ENCODE measurements at places on chromosomes 1 and 21. TPM values are rescaled to one million over a fixed set of nuclear protein-coding genes. Genes with fewer than 3 reads are reported as not detected.
A peak's percentile ranks its signal among the peaks of the same experiment; 100 is the strongest.

GRCh38 chr1:174726167-174726879 lies 273.4 kb upstream of the CACYBP start:
- H3K36me3 ChIP-seq = no peaks in the 10 kb centered on the region
- H3K27ac ChIP-seq = no peak overlapping the region
- DNase-seq = no peak
- no peaks in the 10 kb centered on the region for H3K27me3 ChIP-seq
- no peaks in the 10 kb centered on the region for H3K4me1 ChIP-seq

DNA sequence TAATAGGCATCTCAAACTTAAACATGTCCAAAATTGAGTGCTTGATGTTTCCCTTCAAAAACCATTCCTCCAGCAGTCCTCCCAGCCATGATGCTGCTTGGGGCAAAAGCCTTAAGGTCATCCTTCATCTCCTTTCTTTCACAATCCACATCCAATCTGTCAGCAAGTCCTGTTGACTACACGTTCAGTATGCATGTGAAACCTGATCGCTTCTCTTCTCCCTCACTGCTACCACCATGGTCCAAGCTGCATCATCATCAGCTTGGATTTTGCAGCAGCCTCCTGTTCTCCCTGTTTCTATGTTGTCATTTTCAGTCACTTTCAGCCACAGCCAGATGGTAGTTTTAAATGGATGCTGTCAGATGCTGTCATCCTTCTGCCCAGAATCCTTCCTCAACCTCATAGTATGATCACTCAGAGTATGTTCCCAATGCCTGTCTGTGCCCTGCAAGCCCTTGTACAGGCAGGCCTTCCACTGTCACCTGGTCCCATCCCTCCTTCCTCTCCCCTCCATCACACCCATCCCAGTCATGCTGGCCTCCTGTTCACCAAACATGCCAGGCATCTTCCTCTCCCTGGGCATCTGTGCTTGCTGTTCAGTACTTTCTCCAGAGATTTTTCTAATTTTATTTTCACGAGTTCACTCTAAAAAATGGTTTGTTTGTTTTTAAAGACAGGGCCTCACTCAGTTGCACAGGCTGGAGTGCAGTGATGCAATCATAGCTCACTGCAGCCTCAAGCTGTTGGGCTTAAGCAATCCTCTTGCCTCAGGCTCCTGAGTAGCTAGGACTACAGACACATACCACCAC lies 66.0 kb downstream of the SYDE2 start:
- DNase-seq = no peak
- no peaks in the 10 kb centered on the region for H3K36me3 ChIP-seq
- no peak overlapping the region for H3K27ac ChIP-seq
- no peak overlapping the region for H3K4me3 ChIP-seq
- no peaks in the 10 kb centered on the region for H3K27me3 ChIP-seq

GRCh38 chr1:169363046-169363730 lies 4.4 kb downstream of the NME7 start:
- H3K27me3 ChIP-seq = no peaks in the 10 kb centered on the region
- DNase-seq = no peak
- H3K27ac ChIP-seq = no peak overlapping the region

GRCh38 chr1:214859647-214860046 lies 222.9 kb upstream of the KCNK2 start:
- H3K27ac ChIP-seq = no peak overlapping the region
- H3K36me3 ChIP-seq = no peaks in the 10 kb centered on the region
- no peak for DNase-seq
- no peaks in the 10 kb centered on the region for H3K4me1 ChIP-seq
- H3K4me3 ChIP-seq = no peak overlapping the region

DNA sequence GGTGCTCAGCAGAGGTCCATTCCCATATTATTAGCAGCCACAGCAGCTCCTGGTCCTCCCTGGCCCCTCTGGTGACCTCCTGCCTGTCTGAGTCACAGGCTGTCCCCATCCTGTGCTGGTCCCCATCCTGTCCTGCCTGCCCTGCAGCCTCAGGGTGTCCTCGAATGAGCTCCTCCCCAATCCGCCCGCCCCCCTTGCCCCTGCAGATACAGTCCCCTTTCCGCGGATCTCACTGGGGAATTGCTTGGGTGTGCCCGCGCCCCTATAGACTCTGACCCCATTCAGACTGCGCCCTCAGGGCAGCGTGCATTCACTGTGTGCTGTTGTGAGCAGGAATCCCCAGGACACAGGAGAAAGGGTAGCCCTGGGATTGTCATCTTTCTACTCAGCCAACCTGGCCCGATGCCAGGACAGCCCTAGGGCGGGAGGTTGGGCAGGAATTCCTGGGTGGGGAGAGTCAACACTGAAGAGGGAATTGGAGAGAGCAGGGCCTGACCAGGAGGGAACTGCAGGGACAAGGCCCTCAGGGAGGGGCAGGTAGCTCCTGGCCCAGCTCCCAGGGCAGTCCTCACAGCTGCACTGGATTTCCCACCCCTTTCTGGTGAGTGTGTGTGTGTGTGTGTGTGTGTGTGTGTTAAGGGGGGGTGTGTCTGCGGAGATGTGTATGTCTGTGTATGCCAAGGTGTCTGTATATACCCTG lies 1.1 kb upstream of the GUCA2A start:
- H3K4me1 ChIP-seq = peaks cover 28% of the 10 kb centered on the region
- H3K36me3 ChIP-seq = no peaks in the 10 kb centered on the region
- DNase-seq = no peak
- no peak overlapping the region for H3K4me3 ChIP-seq
- H3K27me3 ChIP-seq = no peaks in the 10 kb centered on the region

- no peaks in the 10 kb centered on the region for H3K27me3 ChIP-seq
- H3K36me3 ChIP-seq = no peaks in the 10 kb centered on the region
- no peak overlapping the region for H3K27ac ChIP-seq
- DNase-seq = no peak
Measured at GRCh38 chr1:7579831-7580804, 191.0 kb upstream of the VAMP3 start.

DNA sequence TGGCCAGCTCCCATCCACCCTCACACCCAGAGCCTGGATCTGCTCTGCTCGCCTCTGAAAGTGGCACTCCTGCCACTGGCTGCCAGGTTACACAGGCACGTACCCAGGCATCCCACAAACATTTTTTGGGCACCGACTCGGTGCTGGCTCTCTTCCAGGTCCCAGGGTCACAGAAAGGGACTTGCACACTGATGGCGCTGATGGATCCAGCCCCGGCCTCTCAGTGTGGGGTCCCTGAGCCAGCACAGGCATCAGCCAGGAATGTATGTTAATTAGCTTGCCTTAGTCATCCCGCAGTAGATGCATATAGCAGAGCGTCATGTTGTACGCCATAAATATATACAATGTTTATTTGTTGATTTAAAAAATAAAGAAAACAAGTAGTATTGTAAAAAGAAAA lies 537.2 kb downstream of the NPHP4 start:
- H3K4me1 ChIP-seq = no peaks in the 10 kb centered on the region
- H3K36me3 ChIP-seq = no peaks in the 10 kb centered on the region
- H3K4me3 ChIP-seq = no peak overlapping the region
- no peak for DNase-seq
- H3K27me3 ChIP-seq = peaks cover 87% of the 10 kb centered on the region
- H3K27ac ChIP-seq = no peak overlapping the region

GRCh38 chr1:108897865-108898720 lies 21.3 kb downstream of the GPSM2 start:
- H3K4me3 ChIP-seq = no peak overlapping the region
- no peak for DNase-seq
- peaks cover 34% of the 10 kb centered on the region for H3K4me1 ChIP-seq
- H3K27me3 ChIP-seq = no peaks in the 10 kb centered on the region
- peaks cover 2% of the 10 kb centered on the region for H3K36me3 ChIP-seq
- peak overlapping the region; percentile 13 for H3K27ac ChIP-seq

- peaks cover 59% of the 10 kb centered on the region for H3K4me1 ChIP-seq
- peak overlapping the region; percentile 22 for H3K4me3 ChIP-seq
- peak overlapping the region; percentile 91 for H3K27ac ChIP-seq
- peak; percentile 53 for DNase-seq
- no peaks in the 10 kb centered on the region for H3K27me3 ChIP-seq
Measured at GRCh38 chr1:203289281-203289981, 15.9 kb upstream of the BTG2 start.

GRCh38 chr1:119276558-119276957 lies 92.0 kb upstream of the HAO2 start:
- DNase-seq = no peak
- no peaks in the 10 kb centered on the region for H3K36me3 ChIP-seq
- peaks cover 8% of the 10 kb centered on the region for H3K4me1 ChIP-seq
- H3K4me3 ChIP-seq = no peak overlapping the region
- peaks cover 3% of the 10 kb centered on the region for H3K27me3 ChIP-seq

- no peaks in the 10 kb centered on the region for H3K27me3 ChIP-seq
- peaks cover 27% of the 10 kb centered on the region for H3K4me1 ChIP-seq
- no peak for DNase-seq
Measured at GRCh38 chr1:225937048-225937968, 3.7 kb downstream of the LEFTY2 start.

DNA sequence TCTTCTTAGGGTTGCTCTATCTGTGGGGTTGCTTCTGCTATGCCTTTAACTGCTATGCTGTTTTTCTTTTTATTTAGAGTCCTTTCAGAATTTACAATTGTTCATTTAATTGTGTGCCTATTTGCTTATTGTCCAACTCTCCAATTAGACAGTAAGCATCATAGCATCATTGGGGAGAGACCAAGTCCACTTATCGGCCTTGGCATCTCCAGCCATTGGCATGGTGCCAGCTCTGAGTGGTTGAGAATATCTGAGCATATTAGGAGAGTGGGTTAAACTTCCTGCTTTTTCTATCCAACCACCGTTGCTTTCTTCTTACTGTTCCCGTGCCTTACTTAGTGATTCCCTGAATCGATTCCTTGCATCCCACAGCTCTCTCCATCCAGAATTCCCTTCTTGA lies 535.0 kb downstream of the AJAP1 start:
- H3K27me3 ChIP-seq = no peaks in the 10 kb centered on the region
- no peaks in the 10 kb centered on the region for H3K4me1 ChIP-seq
- H3K36me3 ChIP-seq = no peaks in the 10 kb centered on the region
- no peak overlapping the region for H3K4me3 ChIP-seq
- no peak overlapping the region for H3K27ac ChIP-seq

DNA sequence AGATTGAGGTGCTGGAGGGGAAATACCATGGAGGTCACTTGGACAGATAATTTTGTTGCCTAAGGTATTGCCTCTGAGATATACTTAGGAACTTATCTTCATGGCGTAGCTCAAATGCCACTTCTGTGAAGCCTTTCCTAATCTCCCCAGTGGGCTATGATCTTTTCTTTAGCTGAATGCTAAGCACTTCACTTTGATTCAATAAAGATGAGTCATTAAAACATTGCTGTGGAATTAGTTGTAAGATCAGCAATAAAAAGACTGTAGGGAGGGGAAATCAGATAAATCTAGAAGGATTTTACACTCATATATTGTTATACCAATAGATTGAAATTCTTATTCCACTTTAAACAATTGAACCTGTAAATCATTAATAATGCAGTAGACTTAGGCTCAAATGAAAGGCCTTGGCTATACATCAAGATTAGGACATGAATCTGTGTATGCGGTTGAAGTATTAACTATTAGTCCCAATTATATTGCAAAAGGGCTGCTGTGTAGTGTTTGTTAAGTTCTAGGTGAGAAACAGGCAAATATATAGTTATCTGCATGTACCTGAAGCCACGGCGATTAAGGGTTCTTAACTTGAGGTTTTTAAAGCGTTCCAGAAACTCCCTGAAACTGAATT lies 19.2 kb upstream of the MAGOH start:
- no peak overlapping the region for H3K4me3 ChIP-seq
- no peaks in the 10 kb centered on the region for H3K4me1 ChIP-seq
- no peak overlapping the region for H3K27ac ChIP-seq
- no peaks in the 10 kb centered on the region for H3K36me3 ChIP-seq
- no peaks in the 10 kb centered on the region for H3K27me3 ChIP-seq

- no peaks in the 10 kb centered on the region for H3K4me1 ChIP-seq
- H3K4me3 ChIP-seq = no peak overlapping the region
- no peak for DNase-seq
- no peak overlapping the region for H3K27ac ChIP-seq
- H3K36me3 ChIP-seq = no peaks in the 10 kb centered on the region
Measured at GRCh38 chr21:24636696-24637095, 970.6 kb downstream of the MRPL39 start.

GRCh38 chr1:72932025-72932424 lies 649.7 kb upstream of the NEGR1 start:
- H3K27me3 ChIP-seq = no peaks in the 10 kb centered on the region
- DNase-seq = no peak
- H3K4me3 ChIP-seq = no peak overlapping the region
- H3K36me3 ChIP-seq = no peaks in the 10 kb centered on the region

HSD3B1 gene
- not detected for total RNA-seq

KRTAP13-2 gene
- not detected for total RNA-seq

OPRD1 gene
- total RNA-seq = not detected

CD53 gene
- 31.1 TPM for total RNA-seq

RIPK4 gene
- 57.0 TPM for total RNA-seq

FAM167B gene
- total RNA-seq = 5.5 TPM

F13B gene
- total RNA-seq = not detected

OR2T33 gene
- total RNA-seq = not detected

TTC4 gene
- total RNA-seq = 18.0 TPM

TSPAN2 gene
- 0.91 TPM for total RNA-seq

LINGO4 gene
- not detected for total RNA-seq

BCAS2 gene
- total RNA-seq = 24.8 TPM

NES gene
- total RNA-seq = 4.7 TPM

ALX3 gene
- total RNA-seq = not detected
